ENCODE measurements at places on chromosomes 1 and 21. TPM values are rescaled to one million over a fixed set of nuclear protein-coding genes. Genes with fewer than 3 reads are reported as not detected.

The ARHGAP30 gene
- total RNA-seq: not detected

The C8B gene
- not detected for total RNA-seq

The HSPA6 gene
- 0.75 TPM for total RNA-seq

The KRTAP19-6 gene
- not detected for total RNA-seq

The KCNJ9 gene
- total RNA-seq: not detected

The PDPN gene
- 1.3 TPM for total RNA-seq

The GBP7 gene
- total RNA-seq: not detected

The SWT1 gene
- total RNA-seq: 2.7 TPM

The C1orf94 gene
- not detected for total RNA-seq

The ADCY10 gene
- 0.07 TPM for total RNA-seq

The RNF115 gene
- total RNA-seq: 13.0 TPM

The TMPRSS15 gene
- not detected for total RNA-seq

The OLFML3 gene
- 33.1 TPM for total RNA-seq

The WDR47 gene
- 31.8 TPM for total RNA-seq

- H3K4me3 ChIP-seq: no peak overlapping the region
- no peak for DNase-seq
Measured at GRCh38 chr1:111275079-111275478, 15.6 kb upstream of the CHIA start.

DNA sequence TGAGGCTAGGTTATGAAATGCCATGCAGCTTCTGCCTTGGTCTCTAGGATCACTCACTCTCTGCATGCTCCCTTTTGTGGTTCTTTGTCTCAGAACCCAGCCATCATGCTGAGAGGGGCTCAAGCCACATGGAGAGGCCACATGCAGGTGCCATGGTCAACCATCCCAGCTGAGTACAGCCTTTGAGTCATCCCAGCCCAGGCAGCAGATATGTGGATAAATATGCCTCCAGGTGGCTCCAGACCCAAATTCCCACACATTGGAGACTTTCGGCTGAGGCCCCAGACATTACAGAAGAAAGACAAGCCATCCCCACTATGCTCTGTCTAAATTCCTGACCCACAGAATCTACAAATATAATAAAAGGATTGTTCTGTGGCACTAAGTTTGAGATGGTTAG is 102.0 kb downstream of the LHX9 start:
- no peak for DNase-seq
- H3K36me3 ChIP-seq: no peaks in the 10 kb centered on the region
- no peak overlapping the region for H3K4me3 ChIP-seq
- no peak overlapping the region for H3K27ac ChIP-seq
- peaks cover 12% of the 10 kb centered on the region for H3K4me1 ChIP-seq

GRCh38 chr21:26007951-26008498 is 162.5 kb downstream of the APP start:
- no peaks in the 10 kb centered on the region for H3K27me3 ChIP-seq
- DNase-seq: no peak
- peaks cover 13% of the 10 kb centered on the region for H3K4me1 ChIP-seq

- peak overlapping the region; percentile 19 for H3K27ac ChIP-seq
- H3K4me3 ChIP-seq: no peak overlapping the region
- H3K4me1 ChIP-seq: peaks cover 30% of the 10 kb centered on the region
- H3K27me3 ChIP-seq: no peaks in the 10 kb centered on the region
- DNase-seq: no peak
Measured at GRCh38 chr21:26795866-26796329, 49.3 kb downstream of the ADAMTS1 start.

DNA sequence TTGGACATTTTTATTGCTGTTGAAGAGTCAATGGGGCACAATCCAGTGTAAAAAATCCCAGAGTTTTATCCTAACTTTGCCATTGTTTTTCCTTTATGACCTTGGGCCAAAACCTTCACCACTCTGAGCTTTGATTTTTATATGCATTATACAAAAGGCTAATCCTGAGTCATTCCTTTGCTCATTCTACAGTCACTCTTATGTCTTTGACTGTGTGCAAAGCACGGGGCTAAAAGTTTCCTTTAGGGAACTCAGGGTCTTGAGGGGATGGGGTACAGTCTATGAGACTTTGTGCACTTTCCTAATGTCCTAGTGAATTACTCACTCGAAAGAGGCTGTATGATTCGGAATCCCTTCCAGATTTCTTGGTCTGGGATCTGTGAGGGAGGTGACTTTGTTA is 543.2 kb upstream of the CAMK1G start:
- no peaks in the 10 kb centered on the region for H3K27me3 ChIP-seq
- H3K4me1 ChIP-seq: peaks cover 11% of the 10 kb centered on the region
- no peak overlapping the region for H3K27ac ChIP-seq
- no peak for DNase-seq

GRCh38 chr1:88684482-88685258 is 597 bp downstream of the PKN2 start:
- H3K27ac ChIP-seq: peak overlapping the region; percentile 99
- H3K4me1 ChIP-seq: peaks cover 25% of the 10 kb centered on the region
- DNase-seq: peak; percentile 90
- no peaks in the 10 kb centered on the region for H3K27me3 ChIP-seq
- H3K4me3 ChIP-seq: peak overlapping the region; percentile 96

DNA sequence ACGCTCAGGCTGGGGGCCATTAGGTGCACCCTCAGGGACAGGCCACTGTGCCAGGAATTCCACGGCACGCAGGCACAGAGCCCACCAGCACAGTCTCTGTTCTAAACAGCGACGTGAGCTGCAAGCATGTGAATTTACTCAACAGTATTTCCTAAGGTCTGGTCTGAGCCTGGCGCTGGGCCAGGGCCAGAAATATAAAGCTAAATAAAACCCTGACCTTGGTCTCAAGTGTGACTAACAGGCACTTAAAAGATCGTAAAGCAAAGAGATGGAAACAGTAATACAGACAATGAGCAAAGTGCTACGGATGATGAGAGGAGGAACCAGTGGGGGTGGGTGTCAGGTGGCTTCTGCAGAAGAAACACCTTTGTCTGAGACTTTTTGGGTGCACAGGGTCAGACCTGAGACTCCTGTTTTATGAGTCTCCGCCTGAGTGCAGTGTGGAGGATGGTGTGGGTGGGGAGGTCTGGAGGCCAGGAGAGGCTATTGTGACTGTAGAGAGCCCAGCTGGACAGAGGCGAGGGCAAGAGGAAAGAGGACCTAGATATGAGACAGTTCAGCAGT is 53.4 kb upstream of the EDN2 start:
- H3K27me3 ChIP-seq: peaks cover 3% of the 10 kb centered on the region
- H3K4me1 ChIP-seq: peaks cover 39% of the 10 kb centered on the region
- no peaks in the 10 kb centered on the region for H3K36me3 ChIP-seq
- DNase-seq: peak; percentile 57

DNA sequence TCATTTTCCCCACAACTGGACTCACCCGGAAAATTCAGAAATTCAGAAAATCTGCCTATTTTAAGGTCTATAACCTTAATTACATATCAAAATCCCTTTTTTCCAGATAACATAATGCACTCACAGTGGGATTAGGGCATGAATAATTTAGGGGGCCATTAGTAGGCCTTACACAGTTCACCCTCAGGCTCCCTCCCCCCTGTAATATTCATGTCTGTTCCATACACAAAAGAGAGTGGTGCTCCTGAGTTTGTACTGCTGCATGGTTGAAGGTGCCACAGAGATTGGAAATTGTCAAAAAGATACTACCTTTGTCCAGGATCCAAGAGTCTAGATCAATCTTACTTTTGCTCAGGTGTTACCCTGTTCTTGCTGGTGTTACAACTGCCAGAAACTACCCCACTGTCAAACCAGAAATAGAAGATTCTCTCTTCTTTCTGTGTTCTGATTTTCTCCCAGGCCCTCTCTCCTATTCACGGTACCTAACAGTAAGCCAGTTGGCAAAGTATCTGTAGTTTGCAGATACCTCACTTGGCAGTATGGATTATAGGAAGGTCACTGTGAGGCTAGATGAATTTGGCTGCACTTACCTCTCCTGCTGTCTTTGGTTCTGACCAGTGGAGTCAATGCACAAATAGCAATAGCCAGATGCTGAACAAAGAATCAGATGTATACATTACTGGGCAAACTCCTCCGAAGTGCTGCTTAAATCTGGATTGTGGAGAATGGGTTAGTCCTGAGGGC is 53.2 kb downstream of the C1orf198 start:
- peaks cover 12% of the 10 kb centered on the region for H3K4me1 ChIP-seq
- no peaks in the 10 kb centered on the region for H3K27me3 ChIP-seq
- DNase-seq: no peak
- H3K36me3 ChIP-seq: peaks cover 10% of the 10 kb centered on the region
- no peak overlapping the region for H3K27ac ChIP-seq
- H3K4me3 ChIP-seq: no peak overlapping the region

- peaks cover 9% of the 10 kb centered on the region for H3K27me3 ChIP-seq
- no peak overlapping the region for H3K27ac ChIP-seq
- DNase-seq: no peak
- no peaks in the 10 kb centered on the region for H3K36me3 ChIP-seq
- no peak overlapping the region for H3K4me3 ChIP-seq
- peaks cover 20% of the 10 kb centered on the region for H3K4me1 ChIP-seq
Measured at GRCh38 chr1:71093938-71094337, 13.1 kb upstream of the ZRANB2 start.

GRCh38 chr1:93798291-93798690 is 80.7 kb downstream of the DNTTIP2 start:
- no peak overlapping the region for H3K4me3 ChIP-seq
- no peaks in the 10 kb centered on the region for H3K27me3 ChIP-seq
- H3K4me1 ChIP-seq: peaks cover 31% of the 10 kb centered on the region
- DNase-seq: no peak

GRCh38 chr1:15937706-15938168 is 38.2 kb downstream of the ZBTB17 start:
- H3K4me1 ChIP-seq: peaks cover 27% of the 10 kb centered on the region
- DNase-seq: no peak
- H3K27me3 ChIP-seq: no peaks in the 10 kb centered on the region
- peak overlapping the region; percentile 85 for H3K27ac ChIP-seq

GRCh38 chr1:172417557-172417956 is 2.9 kb upstream of the C1orf105 start:
- H3K27me3 ChIP-seq: no peaks in the 10 kb centered on the region
- H3K27ac ChIP-seq: no peak overlapping the region
- H3K4me3 ChIP-seq: no peak overlapping the region
- no peak for DNase-seq
- peaks cover 6% of the 10 kb centered on the region for H3K36me3 ChIP-seq

DNA sequence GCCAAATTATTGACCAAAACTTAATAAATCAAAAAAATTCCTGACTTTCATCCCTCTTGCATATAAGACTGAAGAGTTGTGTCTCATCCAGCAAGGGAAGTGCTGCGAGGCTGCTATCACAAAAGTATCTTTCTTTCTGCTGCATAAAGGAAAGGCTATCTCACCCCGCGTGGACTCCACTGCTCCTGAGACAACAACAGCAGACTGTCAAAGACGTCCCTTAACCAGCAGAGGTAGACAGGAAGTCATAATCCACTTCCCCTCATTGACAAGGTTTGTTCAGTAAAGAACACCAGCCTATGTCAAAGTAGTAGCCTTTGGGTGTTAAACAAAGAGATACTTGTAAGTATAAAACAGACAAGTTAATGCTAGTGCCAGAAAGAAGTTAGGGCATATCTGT is 29.4 kb downstream of the VPS26C start:
- no peak overlapping the region for H3K27ac ChIP-seq
- no peaks in the 10 kb centered on the region for H3K27me3 ChIP-seq
- no peak for DNase-seq
- H3K36me3 ChIP-seq: peaks cover 16% of the 10 kb centered on the region
- no peak overlapping the region for H3K4me3 ChIP-seq

GRCh38 chr1:193213998-193214397 is 27.6 kb upstream of the B3GALT2 start:
- DNase-seq: no peak
- H3K27me3 ChIP-seq: no peaks in the 10 kb centered on the region
- H3K4me3 ChIP-seq: no peak overlapping the region

DNA sequence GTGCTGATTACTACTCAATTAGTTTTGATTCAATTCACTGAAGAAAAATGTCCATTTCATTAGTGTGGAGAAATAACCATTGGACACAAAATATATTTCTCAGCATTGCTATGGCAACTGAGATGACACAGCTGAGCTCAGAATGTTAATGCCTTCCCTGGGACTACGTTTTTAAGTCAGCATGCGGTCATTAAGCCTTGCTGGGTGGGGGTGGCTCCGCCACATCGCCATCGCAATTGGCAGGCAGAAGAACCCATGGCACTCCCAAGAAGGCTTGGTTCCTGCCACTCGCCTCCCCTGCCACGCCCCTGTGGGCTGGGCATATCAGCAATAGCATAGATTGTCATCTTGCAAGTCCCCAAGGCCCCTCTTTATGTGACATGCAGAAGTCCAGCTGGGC is 256.7 kb upstream of the CAMK1G start:
- no peak overlapping the region for H3K4me3 ChIP-seq
- H3K4me1 ChIP-seq: no peaks in the 10 kb centered on the region
- peaks cover 10% of the 10 kb centered on the region for H3K27me3 ChIP-seq
- H3K36me3 ChIP-seq: no peaks in the 10 kb centered on the region
- H3K27ac ChIP-seq: no peak overlapping the region
- no peak for DNase-seq

DNA sequence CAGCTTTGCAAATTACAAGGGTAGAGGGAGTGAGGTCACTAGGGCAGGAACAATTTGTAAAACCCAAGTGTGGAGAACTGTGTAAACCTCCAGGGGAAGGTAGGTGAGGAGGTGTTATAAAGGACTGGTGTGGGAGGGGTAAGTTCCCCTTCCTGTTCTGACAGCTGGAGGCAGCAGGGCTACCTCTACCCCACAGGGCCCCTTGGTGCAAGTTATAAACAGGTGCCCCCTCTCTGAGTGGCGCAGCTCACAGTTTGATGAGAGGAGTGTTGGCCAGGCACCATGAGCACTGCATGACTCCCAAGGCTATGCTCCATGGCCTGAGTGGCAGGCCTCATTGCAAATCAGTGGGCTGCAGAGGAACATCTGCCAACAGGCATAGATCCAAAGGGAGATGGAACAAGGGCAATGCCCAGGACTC is 41.0 kb downstream of the MFSD2A start:
- no peaks in the 10 kb centered on the region for H3K27me3 ChIP-seq
- DNase-seq: no peak
- H3K4me3 ChIP-seq: no peak overlapping the region
- H3K27ac ChIP-seq: no peak overlapping the region

DNA sequence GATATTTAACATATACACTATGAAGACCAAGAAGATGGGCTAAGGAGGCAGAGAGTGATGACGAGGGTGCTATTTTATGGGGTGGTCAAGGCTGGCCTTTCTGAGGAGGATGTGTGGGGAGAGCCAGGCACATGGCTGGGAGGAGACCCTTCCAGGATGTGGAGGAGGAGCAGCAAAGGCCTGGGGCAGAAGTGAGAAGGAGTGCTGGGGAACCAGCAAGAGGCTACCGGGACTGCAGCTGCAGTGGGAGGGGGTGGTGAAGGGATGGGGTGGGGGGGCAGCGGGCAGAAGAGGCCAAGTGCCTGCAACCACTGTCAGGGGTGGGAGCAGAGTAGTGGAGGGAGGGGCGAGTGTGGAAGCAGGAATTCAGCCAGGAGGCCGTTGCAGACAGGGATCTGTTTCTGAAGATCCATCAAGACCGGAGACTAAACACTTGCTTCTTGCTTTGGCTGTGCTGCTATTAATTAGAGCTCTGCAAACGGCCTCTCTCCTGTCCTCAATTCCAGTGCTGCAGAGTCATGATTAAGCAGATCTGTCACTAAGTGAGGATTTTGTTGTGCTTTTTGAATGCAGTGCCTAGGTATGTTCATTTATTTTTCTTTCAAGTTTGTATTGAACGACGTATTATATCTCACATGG is 89.9 kb downstream of the IER5 start:
- no peak overlapping the region for H3K27ac ChIP-seq
- no peaks in the 10 kb centered on the region for H3K36me3 ChIP-seq
- no peak overlapping the region for H3K4me3 ChIP-seq
- DNase-seq: no peak

GRCh38 chr1:178723546-178723945 is 1.5 kb upstream of the RALGPS2 start:
- H3K27me3 ChIP-seq: no peaks in the 10 kb centered on the region
- H3K36me3 ChIP-seq: no peaks in the 10 kb centered on the region
- H3K27ac ChIP-seq: no peak overlapping the region
- peaks cover 12% of the 10 kb centered on the region for H3K4me1 ChIP-seq
- DNase-seq: no peak
- H3K4me3 ChIP-seq: no peak overlapping the region

All from chondrocyte (in vitro differentiated cells).